ENCODE measurements at places on chromosomes 12 and 14. TPM values are rescaled to one million over a fixed set of nuclear protein-coding genes. Genes with fewer than 3 reads are reported as not detected.

- no peak for DNase-seq
These were observed 162.1 kb upstream of the IFNG-AS1 start for GRCh38 chr12:67826946-67827720.

DNA sequence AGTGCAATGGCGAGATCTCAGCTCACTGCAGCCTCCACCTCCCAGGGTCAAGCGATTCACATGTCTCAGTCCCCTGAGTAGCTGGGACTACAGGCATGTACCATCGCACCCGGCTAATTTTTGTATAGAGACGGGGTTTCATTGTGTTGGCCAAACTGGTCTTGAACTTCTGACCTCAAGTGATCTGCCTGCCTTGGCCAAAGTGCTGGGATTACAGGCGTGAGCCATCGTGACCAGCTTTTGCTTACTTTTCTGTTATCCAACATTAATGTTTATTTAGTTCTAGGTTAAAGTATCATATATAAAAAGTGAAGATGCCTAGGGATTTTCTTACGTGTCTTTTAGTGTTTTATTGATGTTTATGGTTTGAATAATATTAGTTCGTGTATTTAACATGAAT, 28.9 kb upstream of the CCT2 start:
- DNase-seq = no peak

DNA sequence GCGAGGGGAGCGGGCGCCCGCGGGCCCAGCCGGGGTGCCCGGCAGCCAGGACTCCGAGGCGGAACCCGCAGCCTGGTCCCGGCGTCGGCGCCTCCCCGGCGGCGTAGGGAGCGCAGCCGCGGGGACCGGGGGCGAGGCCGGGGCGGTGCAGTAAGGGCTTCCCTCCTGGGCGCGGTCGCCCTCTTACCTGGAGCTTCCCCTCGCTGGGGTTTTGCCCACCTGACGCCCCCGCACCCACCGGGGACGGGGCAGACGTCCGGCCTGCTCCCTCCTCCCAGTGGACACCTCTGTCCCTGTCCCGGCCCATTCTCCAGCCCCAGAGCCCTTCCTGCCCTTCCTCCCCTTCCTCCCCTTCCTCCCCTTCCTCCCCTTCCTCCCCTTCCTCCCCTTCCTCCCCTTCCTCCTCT, 413 bp upstream of the TUBA1C start:
- DNase-seq = no peak

GRCh38 chr12:89299931-89300330, 52.4 kb downstream of the DUSP6 start:
- no peak for DNase-seq

GRCh38 chr12:4141348-4142270, 132.0 kb upstream of the CCND2 start:
- no peak for DNase-seq

The ACVR1B gene
- total RNA-seq = 16.1 TPM

The USP44 gene
- total RNA-seq = not detected

The PPP4R4 gene
- total RNA-seq = 0.66 TPM

All from MCF 10A (cell line).